ENCODE measurements at places on chromosomes 7 and 10.

- no peak for DNase-seq
Measured at GRCh38 chr10:58888957-58889356, 287.5 kb upstream of the PHYHIPL start.

DNA sequence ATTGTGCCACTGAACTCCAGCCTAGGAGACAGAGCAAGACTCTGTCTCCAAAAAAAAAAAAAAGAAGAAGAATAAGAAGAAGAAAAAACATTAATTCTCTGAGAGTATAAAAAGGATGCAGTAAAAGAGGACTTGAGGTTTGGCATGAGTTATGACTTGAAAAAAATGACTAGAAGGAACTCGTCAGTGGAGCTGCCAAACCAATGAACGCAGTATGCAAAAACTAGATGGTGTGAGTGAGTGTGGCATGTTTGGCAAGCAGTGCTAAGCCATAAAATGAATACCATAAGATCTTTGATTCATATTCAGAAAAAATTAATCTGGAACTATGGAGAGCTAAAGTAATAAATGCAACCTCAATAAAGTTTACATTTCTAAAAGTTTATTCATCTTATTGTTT is 68.6 kb upstream of the MEOX2 start:
- DNase-seq, result no peak

GRCh38 chr7:51783241-51783640 is 466.6 kb upstream of the COBL start:
- DNase-seq, result no peak

DNA sequence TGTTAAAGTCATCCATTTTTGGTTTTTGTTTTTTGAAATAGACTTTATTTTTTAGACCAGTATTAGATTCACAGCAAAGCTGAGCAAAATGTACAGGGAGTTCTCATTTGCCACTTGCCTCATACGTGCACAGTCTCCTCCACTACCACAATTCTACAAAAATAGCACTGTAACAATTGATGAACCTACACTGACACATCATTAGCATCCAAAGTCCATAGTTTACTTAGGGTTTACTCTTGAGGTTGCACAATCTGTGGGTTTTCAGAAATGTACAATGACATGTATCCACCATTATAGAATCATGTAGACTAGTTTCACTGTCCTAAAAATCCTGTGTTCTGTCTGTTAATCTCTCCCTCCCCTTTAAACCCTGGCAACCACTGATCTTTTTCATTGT is 125.8 kb upstream of the PDSS1 start:
- DNase-seq, result no peak
